Caco-2 (cell line): ENCODE measurements at places on chromosomes 1 and 21.
A peak's percentile ranks its signal among the peaks of the same experiment; 100 is the strongest.

DNA sequence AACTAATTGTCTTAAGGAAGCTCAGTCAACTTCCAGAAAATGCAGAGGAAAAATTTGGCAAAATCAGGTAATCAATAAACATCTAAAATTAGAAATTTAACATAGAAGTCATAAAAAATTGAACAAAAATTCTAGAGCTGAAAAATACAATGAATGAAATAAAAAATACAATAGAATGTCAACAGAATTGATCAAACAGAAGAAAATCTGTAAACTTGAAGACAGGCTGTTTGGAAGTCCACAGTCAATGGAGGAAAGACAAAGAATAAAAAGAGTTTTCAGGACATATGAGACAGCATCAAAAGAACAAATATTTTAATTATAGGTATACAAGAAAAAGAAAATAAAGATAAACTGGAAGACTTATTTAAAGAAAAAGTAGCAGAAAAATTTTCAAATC lies 469.0 kb downstream of the RWDD3 start:
- DNase-seq, result no peak

- DNase-seq, result peak; percentile 71
Observed at GRCh38 chr1:205676002-205676401, 4.3 kb downstream of the SLC45A3 start.

DNA sequence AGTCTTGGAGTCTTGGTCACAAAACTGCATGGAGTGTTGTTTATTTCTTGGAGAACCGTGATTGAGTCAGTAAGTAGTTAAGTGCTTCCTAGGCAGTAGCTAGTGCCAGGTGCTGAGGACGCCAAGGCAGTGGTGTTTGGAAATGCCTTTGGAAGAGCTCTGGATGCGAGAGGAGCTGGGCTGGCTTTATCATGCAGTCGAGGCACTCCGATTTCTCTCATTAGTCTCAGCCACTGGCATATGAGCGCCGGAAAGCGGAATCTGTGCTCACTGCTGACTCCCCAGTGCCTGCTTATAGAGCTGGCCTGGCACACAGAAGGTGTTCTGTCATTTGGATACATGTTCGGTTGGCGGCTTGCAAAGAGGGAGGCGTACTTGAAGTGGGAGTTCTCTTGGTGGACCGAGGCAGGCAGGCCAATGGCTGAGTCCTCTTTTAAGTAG lies 3.6 kb downstream of the TENT5C start:
- DNase-seq, result no peak

- DNase-seq, result no peak
Observed at GRCh38 chr1:101293461-101294051, 56.7 kb downstream of the S1PR1 start.

DNA sequence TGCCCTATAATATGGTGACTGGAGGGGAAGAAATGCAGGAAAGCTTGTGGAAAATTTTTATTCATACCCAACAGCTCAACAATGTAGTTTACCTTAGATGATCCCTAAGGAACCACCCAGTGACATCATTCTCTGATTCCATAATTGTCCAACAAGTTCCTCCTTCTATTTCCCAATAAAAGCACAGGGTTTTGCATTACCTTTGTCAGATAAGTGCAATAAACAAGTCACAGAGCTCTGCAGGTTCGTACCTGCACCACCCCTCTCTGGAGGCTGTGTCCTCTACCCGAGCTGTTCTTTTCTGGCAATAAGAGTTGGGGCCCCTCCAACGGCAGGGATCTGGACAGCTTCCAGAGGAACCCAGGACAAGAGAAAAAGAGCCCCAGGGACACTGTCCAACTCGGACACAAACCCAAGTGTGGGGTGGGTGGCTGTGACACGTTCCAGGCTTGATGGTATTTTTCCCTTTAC lies 38.8 kb downstream of the RCAN1 start:
- DNase-seq, result no peak

DNA sequence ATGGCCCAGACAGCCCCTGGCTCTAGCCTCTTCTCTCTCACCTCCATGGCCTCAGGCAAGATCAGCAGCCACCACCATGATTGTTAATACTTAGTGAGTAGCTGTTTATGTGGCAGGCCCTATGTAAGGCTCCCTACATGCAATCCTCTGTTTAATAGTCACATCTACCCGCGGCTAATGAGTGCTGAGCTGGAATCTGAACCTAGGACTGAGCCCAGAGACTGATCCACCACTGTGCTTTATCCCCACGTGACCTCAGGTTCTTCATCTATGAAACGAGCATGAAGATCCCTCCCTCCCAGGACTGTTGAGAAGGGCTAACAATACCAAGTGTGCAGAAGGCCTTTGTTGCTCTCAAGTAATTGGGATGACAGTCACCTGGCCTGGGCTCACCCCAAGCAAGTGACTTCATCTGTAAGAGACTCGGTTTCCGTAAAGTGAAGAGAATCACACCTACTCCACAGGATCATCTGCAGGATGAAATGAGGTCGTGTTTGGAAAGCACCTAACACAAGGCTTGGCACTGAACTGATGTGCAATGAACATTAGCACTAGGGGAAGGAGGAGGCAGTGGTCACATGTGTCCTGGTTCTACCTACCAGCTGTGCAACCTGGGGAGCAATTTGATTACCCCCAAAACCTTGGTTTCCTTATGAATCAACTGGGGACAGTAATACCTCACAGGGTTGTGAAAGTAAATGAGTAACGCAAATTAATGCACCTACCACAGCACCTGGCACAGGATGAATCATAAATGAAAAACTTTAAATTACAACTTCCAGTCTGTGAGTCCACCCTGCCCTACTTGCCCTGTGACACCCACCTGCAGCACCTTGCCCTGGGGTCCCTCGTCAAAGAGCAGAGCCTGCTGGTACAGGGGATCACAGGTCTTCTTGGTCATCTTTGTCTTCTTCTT lies 37.2 kb downstream of the RIMS3 start:
- no peak for DNase-seq

DNA sequence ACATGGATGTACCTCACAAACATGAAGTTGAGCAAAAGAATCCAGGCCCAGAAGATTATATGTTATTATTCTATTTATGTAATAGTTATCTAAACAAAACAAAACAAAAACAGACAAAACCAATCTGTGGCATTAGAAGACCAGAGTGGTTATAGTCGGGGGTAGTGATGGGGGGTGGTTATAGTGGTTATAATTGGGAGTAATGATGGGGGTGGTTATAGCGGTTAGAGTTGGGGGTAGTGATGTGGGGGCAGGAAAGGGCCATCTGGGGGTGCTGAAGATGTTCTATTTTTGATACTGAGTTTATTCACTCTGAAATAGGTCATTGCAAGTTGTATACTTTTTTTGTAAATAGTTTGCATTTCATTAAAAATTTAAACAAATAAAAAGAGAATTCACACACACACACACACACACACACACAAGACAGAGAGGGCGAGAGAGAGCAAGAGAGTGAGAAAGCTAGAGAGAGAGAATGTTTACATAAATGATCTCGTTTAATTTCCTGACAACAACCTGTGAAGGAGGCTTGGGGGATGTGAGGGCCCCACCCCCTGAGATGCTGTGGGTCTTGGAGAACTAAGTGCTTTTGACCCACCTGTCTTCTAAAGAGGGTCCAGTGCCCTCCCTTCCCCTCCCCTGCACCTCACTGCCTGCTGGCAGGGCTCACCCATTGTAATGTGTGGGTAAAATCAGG lies 37.4 kb downstream of the RHOU start:
- no peak for DNase-seq

- no peak for DNase-seq
Observed at GRCh38 chr1:91555821-91556531, 55.3 kb downstream of the CDC7 start.

GRCh38 chr1:92804721-92805201 lies 19.9 kb upstream of the EVI5 start:
- DNase-seq, result peak; percentile 92

GRCh38 chr1:27102707-27103468 lies 52.0 kb downstream of the SLC9A1 start:
- DNase-seq, result peak; percentile 80

- no peak for DNase-seq
Observed at GRCh38 chr1:150115121-150115520, 34.6 kb upstream of the PLEKHO1 start.

DNA sequence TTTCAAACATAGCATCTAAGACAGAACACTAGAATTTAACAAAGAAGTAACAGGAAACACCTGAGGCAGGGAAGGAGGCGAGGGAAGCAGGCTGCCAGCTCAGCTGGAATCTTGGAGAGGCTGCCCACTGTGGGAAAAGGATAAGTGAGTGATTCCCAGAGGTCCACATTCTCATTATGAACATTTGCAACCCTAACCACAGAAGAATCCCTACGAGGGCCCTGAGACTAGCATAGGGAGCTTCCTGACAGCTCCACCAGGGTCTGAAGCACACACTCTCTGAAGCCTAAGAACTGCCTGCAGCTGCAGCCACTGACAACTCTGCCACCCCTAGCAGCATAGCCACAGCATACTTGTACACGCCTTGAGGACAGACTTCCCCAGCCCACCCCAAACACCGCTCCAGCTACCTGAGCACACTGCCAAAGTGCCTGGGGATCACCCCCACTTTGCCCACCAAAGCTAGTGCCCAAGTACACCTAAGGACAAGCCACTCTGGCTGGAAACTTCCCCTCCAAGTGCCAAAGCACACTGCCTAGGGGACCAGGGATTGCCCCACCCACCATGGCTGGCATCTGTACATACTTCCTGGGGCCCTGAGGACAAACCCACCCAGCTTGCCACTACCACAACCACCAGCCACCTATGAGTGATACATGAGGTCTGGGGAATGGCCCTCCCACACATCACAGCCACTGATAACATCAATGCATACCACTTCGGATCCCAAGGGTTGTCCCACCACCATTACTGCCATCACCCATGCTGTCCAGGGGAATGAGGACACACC lies 76.6 kb upstream of the GUCA2A start:
- DNase-seq, result no peak

DNA sequence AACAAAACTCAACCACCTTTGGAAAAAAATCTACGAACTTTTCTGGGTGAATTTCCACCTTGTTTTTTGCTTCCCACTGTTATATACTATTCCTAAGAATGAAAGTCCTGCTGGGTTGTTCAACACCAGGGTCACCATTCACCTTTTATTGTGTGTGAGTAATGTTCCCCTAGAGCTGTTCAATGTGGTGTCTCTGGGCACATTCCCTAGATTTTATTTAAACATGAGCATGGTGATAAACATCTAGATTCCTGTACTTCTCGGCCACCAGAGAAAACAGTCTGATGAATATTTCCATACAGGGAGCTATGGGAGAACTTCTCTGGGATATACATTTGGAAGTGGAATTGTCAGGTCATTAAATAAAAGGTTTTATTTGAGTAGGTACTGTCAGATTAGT lies 13.0 kb downstream of the FMN2 start:
- DNase-seq, result no peak

- DNase-seq, result no peak
Observed at GRCh38 chr1:189211742-189212141, 1265.9 kb downstream of the BRINP3 start.

GRCh38 chr1:221101807-221102605 lies 222.8 kb downstream of the HLX start:
- no peak for DNase-seq

GRCh38 chr1:206469933-206470691 lies at the start of gene IKBKE:
Gene IKBKE (plus strand): TSS chr1:206470476. CDS start chr1:206473228, 2,752 bp downstream.
- DNase-seq, result peak; percentile 61

DNA sequence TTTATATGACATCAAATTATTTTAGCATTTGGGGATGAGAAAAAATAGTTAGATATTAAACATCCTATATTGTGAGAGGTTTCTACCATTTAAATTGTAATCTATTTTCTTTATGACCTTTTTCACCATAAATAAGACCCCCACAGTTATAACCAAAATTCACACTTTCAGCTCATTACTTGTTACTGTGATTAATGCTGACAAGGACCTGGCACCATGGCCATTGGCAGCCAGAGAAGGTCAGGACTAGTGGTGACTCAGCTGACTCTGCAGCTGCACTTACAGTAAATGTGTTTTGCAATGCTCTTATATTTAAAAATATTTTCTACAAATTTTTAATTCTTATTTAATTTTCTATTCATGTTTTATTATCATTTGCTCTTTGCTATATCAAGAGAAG lies 133.3 kb upstream of the C1orf105 start:
- no peak for DNase-seq

DNA sequence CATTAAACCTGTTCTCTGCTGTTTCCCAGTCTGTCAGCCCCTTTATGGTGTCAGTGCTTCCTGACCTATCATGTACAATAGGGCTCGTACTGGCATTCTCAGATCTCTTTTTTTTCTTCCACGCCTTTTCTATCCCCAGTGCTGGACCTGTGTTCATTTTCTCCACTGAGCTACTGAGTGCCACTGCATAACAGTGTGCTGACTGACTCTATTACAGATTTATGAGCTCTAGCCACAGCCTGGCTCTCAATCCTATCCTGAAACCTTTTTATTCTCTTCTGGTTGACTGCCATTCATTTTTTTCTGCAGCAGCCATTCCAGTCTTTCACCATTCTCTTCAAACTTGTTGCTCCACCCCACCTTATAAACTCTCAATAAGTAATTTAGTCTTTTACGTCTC lies 59.6 kb upstream of the MACF1 start:
- DNase-seq, result no peak

DNA sequence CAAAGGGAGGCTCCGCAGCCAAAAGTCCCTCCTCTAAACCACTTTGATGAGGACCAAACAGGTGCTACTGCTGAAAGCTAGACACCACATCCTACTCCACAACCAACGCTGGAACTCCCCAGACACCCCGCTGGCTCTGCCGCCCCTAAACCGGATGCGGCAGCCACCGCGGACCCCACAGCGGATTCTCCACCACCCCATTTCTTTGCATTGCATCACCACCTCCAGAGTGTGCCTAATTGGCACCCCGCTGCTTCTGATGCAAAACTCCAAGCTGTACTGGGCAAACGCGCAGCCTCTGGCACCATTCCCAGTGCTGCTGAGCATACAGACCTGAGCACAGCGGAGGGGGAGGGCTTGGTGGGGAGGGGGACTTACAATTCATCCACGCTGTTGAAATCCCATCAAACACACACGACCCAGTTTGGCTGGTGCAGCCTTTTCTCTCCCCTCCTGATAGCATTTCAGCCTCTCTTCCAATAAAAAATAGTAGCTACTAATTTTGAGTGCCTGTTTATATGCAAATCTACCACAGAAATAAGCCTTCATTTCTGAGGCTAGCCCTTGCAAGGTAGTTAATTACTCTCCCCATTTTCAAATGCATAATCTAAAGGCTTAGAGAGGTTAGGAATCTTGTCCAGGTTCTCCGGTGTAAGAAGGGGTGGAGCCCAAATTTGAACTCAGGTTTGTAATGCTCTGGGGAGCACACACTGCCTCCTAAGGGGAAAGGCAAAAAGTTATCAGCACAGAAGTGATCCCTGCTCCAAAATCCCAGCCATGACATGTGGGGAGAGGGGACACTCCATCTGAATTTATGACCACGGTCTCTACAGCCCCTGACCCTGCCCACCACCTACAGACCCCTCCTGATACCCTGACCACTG lies 12.2 kb upstream of the RGS16 start:
- no peak for DNase-seq

GRCh38 chr21:34675871-34676270 lies 7.1 kb downstream of the CLIC6 start:
- DNase-seq, result no peak

GRCh38 chr1:240965581-240966091 lies 353.7 kb upstream of the GREM2 start:
- no peak for DNase-seq

GRCh38 chr1:202245391-202245790 lies 51.8 kb downstream of the LGR6 start:
- peak; percentile 14 for DNase-seq
